ENCODE measurements at places on chromosomes 2 and 18. TPM values are rescaled to one million over a fixed set of nuclear protein-coding genes. Genes with fewer than 3 reads are reported as not detected.

DNA sequence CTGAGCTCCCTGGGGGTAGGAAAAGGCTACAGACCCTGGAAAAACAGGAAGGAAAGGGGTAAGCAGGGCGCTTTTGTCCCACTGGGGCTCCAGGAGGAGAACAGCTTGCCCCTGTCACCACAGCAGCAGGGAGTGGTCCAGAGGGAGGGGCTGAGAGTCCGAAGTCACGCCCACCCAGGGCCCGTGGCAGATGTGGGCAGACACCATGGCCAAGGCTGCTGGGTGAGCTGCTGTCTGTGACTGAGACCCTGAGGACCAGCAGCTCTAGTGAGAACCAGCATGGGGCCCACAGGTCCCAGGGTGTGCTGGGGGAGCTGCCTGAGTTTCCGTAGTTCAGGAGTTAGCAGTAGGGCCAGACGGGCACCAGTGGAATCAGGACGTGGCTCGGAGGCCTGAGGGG is 162.0 kb downstream of the SPP2 start:
- no peak for DNase-seq

DNA sequence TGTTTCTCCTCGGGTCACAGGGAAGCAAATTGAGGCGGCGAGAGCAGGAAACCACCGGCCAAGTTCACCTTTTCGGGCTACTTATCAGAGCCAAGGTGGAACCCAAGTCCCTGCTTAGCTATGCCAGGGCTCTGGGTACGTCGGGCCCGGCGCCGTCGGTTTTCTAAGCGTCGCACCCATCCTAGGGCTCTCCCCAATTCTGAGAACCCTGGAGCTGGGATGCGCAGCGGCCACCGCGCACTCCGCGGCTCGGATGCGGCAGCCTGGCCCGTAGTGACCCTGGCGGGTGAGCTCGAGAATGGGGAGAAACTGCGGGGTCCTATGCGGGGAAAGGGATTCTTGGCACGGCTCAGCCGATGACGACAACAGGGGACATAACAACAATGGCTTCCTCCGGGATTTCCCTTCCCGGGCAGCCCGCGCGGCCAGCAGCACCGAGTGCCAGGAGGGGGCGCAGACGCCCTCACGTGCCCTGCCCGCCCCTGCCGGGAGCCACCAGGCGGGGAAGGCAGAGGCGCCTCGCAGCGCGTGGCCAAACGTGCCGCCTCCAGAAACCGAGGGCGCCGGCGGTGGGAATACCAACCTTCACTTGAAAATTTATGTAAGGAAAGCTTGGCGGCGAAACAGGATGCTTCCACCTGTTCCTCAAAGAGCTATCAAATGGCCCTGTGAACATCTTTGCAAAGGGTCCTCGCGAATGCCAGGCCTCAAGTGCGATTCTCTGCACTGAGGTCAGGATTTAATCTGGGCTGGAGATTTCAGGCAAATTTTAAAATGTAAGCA is 2.1 kb upstream of the SLC30A3 start:
- peak; percentile 20 for DNase-seq

DNA sequence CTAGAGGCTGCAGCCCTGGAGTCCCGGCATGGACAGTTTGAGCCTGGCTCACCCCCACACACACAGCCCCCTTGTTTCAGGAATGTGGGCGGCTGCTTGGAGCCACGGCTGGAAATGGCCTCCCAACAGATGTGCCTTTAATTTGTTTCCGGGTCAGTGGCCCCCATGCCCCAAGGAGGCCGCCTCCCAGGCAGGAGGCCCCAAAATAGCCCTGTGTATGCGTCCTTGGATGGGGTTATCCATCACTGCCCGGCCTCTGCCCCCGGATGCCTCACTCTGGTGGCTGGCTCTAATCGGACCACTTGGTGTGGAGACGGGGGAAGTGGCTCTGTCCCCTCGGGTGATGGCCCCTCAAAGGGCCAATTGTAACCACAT is 151.9 kb upstream of the MYCN start:
- DNase-seq: no peak

ACVR2A gene
- total RNA-seq: 0.31 TPM

DNA sequence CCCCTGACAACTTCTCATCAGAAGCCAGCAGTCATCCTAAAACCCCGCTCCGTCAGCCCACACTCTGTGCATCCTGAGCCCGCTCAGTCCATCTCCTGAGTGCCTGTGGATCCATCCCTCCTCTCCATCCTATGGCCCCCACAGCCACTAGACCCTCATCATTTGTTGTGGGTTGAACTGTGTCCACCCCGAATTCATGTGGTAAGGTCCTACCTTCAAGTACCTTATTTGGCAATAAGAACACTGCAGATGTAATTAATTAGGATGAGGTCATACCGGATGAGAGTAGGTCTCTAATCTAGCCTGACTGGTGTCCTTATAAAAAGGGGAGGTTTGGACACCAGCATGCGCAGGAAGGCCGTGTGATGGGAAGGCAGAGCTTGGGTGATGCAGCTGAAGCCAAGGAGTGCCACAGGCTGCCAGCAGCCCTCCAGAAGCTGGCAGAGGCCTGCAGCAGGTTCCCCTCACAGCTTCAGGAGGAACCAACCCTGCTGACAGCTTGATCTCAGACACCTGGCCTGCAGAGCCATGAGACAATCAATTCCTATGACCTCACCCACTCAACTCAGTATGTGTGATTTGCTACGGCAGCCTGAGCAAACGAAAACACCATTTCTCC is 192.4 kb downstream of the ZBTB7C start:
- DNase-seq: no peak

ZC3H6 gene
- 0.98 TPM for total RNA-seq

- DNase-seq: no peak
Observed at GRCh38 chr2:145849466-145849865, 1329.5 kb upstream of the ZEB2 start.
